SK-N-SH treated with all-trans-retinoic acid at 6 μM for 48 hours (cell line): ENCODE measurements at places on chromosomes 1 and 21.

DNA sequence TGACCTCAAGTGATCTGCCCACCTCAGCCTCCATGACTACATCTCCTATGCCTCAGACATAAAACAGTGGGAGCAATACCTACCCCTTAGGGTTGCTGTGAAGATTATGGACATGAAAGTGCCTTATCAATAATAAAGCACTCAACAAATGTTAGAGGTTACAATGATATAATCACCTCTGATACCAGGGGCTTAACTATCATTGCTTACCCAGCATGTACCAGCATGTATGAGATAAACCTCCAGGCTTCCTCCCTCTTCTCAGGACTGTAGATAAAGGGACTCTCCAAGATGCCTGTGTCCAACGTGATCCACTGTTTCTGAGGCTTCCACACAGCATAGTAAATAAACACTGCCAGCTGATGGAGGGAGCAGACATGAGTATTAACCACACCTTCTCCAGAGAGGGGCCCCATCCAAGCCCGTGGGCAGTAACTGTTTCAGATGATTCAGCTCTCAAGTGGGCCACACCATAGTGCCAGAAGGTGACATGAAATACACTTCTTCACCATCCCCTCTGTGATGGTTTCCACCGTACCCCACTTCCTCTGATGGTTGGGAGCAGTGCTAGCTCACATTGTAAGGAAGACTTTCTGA lies 26.2 kb downstream of the RHBDL2 start:
- ATAC-seq: no peak

GRCh38 chr1:213374369-213374768 lies 323.3 kb downstream of the RPS6KC1 start:
- ATAC-seq: peak; percentile 85

GRCh38 chr1:244918421-244919319 lies 54.3 kb upstream of the HNRNPU start:
- peak; percentile 78 for ATAC-seq

DNA sequence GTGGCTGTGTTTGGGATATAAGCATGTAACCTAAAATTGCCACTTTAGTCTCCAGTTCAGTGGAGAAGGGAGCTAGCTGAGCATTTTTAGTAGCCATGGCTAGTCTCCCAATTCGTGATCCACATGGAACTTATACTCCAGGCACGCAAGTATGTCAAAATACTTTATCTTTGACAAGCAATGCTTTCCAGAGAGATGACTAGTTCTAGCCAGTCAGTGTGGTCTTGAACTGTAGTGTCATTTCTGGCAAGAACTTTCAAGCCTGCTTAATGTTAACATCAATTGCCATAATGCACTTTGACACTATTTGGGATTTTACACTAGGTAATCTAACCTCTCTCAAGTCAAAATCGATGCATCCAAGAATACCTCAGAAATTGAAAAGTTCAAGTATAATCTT lies 660.0 kb downstream of the PTPRC start:
- ATAC-seq: peak; percentile 93

- no peak for ATAC-seq
Observed at GRCh38 chr1:19618428-19618827, 25.7 kb upstream of the NBL1 start.

GRCh38 chr21:46157987-46158451 lies 2.6 kb upstream of the FTCD start:
- no peak for ATAC-seq

- ATAC-seq: no peak
Observed at GRCh38 chr1:162590101-162590500, 28.6 kb downstream of the UAP1 start.

DNA sequence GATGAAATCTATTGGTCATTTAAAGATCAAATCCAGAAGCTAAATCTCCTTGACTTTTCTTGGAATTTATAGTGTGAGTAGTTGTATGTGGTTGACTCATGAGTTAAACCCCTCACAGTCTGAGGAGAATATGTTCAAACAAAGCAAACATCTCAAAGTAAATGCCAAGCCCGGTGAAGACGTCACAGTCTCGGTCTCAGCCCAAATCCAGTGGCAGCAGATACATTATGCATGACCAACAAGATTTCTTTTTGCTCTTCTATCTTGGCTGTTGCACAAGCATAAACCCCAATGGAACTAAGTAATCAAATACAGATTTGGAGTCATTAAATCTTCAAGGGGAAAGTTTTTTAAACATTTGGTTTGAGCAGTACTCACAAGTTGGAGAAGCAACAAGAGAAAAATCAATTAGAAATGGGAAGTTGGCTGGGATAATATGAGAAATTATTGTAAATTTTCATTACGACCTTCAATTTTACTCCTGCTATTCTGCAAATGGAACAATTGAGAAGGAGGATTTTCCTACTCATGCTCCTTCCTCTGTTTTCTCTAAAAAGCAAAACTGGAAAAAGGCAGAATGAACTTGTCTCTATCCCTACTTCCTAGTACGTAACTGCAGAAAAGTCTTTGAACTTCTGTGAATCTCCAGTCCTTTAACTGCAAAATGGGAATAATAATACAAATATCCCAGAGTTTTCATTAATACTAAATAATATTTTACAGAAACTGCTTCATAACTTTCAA lies 575.8 kb downstream of the NUF2 start:
- ATAC-seq: no peak

GRCh38 chr1:192158181-192158580 lies at the start of gene RGS18:
RGS18 (plus strand) TSS chr1:192158462; CDS start chr1:192158638, 176 bp downstream.
- ATAC-seq: no peak

DNA sequence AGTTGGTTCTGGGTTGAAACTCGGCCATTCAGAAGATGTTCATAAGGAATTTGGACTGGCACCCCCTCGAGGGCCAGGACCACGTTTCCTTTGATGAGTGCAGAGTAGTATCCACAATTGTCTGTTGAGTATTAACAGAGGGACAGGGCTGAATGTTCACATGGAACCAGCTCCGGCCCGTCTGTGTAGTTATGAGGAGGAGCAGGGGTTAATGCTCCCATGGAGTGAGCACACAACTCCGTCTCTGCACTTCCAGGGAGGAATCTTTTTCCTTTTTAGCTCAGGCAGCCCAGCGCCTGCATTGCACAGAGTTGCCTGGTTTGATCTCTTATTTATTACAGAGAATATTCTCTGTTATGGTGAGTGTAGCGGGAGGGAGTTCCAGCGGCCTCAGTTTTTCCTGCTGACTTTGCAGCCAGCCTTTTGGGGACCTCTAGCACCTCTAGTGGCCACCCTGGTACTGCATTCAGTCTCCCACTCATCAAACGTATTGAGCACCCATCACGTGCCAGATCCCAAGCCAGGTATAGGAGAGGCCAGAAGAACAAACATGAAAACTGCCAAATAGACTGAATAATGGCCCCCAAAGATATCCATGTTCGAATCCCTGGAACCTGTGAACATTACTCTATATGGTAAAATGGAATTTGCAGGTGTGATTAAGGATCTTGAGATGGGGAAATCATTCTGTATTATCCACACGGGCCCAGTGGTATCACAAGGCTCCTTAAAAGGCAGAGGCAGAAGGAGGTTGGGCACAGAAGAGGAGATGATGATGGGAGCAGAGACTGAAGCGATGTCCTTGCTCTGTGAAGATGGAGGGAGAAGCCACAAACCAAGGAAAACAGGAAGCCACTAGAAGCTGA lies 167.7 kb upstream of the CSF3R start:
- ATAC-seq: peak; percentile 82

GRCh38 chr1:178689769-178690168 lies 35.3 kb upstream of the RALGPS2 start:
- no peak for ATAC-seq

DNA sequence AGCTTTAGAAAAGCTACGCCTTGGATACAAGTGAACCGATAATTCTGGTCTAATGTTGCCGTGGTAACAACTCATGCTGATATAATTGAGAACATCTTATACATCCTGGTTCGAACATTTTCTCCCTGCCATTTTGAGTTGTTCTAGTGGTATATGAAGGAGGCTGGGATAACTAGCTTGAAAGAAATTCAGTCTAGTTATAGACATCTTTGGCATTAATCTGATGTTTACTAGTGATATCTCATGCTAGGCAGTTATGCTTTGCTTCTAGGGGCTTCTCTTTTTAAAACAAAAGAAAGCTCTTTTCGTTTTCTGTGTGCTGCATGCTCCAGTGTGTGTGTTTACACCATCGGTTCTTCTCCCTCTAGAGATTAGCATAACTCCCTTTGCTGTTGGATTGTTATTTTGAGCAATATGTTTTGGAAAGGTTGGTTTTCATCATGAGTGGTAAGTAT lies 20.5 kb downstream of the PRKACB start:
- peak; percentile 90 for ATAC-seq

- ATAC-seq: no peak
Observed at GRCh38 chr1:109118089-109118488, 4.2 kb downstream of the ELAPOR1 start.

DNA sequence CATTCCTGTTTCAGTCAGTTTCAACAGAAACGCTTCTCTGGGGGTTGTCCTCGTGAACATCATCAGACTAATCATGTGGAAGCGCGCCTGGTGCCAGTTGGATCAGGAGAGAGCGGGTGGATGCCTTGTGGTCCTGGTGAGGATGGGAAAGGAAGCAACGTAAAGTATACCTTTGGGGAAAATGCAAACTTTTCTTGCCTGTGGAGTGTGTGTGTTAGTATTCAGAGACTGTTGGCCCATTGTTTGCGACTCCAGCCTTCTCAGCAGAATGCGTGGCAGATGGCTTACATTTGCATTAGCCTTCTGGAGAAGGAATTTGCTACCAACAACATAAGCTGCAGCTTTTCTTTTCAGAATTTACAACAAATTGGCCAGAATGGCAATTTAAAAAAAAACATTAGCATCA lies 173.9 kb downstream of the RWDD3 start:
- ATAC-seq: no peak

GRCh38 chr1:184330875-184331274 lies 56.0 kb upstream of the C1orf21 start:
- ATAC-seq: no peak

DNA sequence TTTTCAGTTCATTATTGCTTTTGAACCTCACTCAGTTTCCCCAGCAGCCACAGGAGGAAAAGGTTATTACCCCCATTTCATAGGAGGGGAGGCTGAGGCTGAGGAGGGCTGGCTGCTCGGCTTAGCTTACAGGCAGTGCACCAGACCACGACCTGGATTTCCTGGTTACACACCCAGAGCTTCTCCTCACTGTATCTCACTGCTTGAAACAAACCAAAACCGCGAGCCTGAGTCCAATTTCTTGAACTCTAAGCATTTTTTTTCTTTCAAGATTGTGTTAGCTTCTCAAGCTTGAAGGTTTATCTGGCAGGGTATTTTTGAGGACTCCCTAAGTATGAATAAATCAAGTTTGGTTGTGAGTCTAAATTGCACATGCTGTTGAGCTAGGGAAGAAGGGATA lies 188.9 kb upstream of the EDN2 start:
- ATAC-seq: no peak

DNA sequence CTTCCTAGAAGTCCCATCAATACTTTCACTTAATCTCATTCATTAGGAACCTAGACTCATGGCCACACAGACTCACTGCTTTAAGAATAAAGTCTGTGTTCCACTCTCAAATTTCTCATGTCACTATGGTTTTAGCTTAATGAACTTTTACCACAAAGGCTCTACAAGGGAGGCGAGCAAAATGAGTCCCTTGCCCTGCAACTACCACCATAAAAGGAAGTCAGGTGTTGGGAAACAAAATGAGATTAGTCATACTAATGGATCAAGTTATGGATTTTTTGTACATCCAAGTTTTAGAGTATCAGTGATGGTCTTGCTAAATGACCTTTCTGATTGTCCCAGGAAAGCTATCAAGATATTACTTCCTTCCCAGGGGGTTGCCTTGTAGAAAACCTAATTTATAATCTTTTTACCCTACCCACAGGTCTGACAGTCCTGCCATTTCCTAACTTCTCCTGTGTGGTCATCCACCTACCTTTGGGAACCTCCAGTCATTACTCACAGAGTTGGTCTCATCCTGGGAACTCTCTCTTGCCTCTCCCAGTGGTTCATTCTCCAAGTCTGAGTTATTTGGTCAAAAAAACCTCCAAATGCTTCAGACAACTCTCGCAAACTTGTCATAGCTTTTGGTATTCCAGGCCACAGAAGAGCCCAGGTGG lies 51.8 kb upstream of the SLC16A1 start:
- ATAC-seq: no peak

GRCh38 chr1:151898519-151898991 lies 10.8 kb downstream of the THEM4 start:
- ATAC-seq: no peak

DNA sequence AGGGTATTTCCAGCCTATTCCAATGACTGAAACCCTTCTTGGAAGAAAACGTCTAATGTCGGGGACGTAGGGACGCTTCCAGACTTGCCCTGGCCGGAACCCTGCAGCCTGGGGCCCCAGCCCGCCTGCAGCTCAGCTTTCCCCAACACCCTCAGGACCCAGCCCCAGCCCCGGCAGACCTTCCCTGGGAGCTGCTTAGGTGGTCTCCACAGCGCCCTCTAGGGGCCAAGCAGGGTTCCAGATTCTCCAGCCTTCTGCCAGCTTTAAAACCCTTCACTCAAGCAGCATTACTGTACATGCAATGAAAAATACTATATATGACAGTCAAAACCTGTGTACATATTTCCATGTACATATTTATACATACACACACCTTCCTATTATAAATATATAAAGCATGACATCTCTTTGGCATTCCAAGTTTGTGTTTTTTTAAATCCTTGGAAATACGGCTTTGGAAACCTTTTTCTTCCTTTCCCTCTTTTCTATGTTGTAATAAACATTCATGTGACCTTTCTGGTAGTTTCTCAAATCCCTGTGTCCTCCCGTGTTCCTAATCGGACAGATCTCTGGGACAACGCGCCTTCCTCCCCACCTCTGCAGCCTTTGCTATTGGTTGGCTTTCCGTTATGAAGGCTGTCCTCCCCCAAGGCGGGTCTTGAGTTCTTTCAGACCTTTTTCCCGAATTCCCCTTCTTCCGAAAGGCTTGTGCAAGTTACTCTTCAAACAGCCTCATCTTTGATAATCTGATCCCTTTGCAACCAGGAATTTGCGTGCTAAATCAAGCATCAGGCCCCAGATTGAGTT lies 60.3 kb downstream of the STUM start:
- peak; percentile 90 for ATAC-seq

- peak; percentile 42; the same call in 2 of the 3 replicates for ATAC-seq
Observed at GRCh38 chr1:11822091-11822490, 16.1 kb downstream of the CLCN6 start.
